NCI-H1417 (cell line): ENCODE measurements at places on chromosomes 7 and 10.

GRCh38 chr7:5296015-5296610 is 13.4 kb downstream of the SLC29A4 start:
- DNase-seq = no peak

DNA sequence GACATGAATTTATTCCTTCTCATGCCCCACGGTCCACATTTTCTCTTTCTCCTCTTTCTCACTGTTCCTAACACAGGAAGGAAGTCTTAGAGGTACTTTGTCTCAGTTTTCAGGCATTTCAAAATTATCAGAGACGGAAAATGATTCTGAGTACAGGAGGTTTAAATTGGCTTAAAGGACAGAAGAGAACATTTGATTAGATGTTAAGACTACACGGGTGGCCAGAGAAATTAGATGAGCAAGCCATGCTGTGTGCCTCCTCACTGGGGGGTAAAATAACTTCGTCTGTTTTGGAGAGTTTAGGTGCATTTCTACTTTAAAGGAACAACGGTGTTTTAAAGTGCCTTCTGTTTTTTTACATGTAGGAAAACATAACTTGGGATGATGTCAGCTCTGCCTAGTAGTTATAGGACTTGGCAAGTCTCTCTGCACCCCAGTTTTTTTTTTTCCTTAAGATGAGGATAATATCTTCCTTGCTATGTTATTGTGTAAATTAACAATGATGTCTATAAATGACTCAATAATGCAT is 66.9 kb downstream of the MCMBP start:
- DNase-seq = no peak

DNA sequence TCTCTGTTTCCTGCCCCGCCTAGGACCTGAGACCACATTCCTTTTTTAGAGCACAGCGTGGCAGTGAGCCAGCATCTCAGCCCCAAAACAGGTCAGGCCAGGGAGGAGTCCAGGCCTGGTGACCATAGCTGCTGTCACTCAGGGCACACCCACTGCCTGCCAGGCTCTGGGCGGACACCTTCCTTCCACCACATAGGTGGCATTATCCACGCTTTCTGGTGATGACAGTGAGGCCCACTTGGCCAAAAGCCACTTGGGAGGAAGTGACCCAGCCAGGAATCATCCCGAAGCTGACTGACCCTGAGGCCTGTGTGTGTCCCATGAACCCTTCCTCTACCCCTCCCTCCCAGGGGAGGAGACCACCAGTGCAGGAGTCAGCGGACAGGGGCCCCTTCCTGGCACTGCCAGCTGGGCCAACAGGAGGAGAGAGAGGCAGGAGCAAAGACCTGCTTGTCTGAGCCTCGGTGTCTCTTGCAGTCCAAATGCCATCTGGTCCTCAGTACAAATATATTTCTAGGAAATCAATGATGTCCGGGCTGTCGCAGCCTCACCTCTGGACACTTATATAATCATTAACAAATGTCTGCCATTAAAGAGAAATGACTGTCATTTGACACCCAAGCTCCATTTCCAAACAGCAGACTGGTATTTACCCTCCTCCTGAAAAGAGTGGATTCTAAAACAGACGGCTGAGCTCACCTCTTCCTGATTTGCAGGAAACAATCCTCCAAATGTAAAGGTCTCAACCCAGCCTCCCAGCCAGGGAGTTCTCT is 63.0 kb downstream of the ABRAXAS2 start:
- no peak for DNase-seq

DNA sequence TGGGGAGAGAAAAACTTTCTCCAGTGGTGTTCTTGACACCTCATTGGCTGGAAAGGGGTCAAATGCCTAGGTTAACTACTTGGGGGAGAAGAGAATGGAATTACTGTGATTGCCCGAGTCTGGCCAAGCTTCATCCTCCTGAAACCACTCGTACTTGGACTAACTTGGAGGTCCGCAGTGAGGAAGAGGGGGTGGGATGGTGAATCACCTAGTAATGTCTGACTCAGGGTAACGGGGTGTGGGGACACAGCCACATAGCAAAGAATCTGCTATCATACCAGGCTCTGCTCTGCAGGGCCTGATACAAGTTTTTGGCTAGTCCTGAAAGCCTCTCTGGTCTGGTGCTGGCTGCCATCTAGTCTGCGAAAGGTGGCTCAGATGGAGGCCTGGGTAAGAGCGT is 190.9 kb downstream of the RPS24 start:
- DNase-seq = no peak
